Stimulated activated CD8-positive, alpha-beta memory T cell treated with anti-CD3 and anti-CD28 coated beads, Interleukin-2, amount 100 ng/mL, for 1 hour (primary cell): ENCODE measurements at places on chromosomes 2 and 18.

DNA sequence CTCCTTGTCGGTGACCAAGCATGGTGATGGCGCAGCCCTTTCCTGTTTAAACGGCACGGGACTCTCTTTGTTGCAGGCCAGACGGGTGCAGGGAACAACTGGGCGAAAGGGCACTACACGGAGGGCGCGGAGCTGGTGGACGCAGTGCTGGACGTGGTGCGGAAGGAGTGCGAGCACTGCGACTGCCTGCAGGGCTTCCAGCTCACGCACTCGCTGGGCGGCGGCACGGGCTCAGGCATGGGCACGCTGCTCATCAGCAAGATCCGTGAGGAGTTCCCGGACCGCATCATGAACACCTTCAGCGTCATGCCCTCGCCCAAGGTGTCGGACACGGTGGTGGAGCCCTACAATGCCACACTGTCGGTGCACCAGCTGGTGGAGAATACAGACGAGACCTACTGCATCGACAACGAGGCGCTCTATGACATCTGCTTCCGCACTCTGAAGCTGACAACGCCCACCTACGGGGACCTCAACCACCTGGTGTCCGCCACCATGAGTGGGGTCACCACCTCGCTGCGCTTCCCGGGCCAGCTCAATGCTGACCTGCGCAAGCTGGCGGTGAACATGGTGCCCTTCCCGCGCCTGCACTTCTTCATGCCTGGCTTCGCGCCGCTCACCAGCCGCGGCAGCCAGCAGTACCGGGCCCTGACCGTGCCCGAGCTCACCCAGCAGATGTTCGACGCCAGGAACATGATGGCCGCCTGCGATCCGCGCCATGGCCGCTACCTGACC is 17.1 kb downstream of the TUBB6 start:
- DNase-seq, result no peak

GRCh38 chr2:174585657-174586252 is 11.8 kb downstream of the WIPF1 start:
- DNase-seq, result no peak

DNA sequence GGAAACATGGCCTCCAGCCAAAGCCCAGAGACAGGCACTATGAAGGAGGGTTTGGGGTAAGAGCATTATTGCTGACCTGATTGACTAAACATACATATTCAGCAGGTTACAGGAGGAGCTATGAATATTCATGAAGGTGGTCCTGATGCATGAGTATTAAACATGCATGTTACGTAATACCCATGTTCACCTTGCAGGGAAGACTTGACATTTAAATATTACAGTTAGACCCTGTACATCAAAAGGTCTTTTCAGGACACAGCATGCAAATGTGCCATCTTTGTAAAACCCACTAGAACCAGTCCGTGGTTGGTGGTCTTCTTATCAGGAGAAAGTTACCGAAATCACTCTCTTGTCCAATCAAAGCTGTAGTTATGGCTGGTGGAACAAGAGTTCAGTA is 59.9 kb downstream of the XRCC5 start:
- DNase-seq, result no peak

GRCh38 chr2:239429473-239430350 is 28.9 kb upstream of the HDAC4 start:
- DNase-seq, result no peak

DNA sequence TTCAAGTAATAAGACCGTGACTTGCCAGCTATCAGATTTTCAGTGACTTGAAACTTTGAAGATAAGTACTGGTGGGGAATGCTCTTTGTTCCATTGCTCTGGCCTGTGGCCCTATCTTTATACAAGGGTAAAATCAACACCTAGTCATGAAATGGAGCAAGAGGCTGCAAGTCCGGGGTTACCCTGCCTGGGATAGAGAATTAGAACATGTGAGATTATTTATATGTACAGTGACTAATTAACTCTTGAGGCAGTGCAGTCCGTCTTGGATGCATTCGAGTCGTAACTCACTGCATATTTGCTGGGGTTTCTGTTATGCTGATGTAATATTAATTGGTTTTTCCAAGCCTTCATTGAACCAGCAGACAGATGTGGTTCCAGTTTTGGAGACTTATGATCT is 105.8 kb upstream of the LYPD6 start:
- no peak for DNase-seq

- DNase-seq, result no peak
These were observed 82.0 kb upstream of the ITGB6 start for GRCh38 chr2:160282063-160282580.

- DNase-seq, result no peak
These were observed 374.2 kb upstream of the ID2 start for GRCh38 chr2:8307606-8308180.

DNA sequence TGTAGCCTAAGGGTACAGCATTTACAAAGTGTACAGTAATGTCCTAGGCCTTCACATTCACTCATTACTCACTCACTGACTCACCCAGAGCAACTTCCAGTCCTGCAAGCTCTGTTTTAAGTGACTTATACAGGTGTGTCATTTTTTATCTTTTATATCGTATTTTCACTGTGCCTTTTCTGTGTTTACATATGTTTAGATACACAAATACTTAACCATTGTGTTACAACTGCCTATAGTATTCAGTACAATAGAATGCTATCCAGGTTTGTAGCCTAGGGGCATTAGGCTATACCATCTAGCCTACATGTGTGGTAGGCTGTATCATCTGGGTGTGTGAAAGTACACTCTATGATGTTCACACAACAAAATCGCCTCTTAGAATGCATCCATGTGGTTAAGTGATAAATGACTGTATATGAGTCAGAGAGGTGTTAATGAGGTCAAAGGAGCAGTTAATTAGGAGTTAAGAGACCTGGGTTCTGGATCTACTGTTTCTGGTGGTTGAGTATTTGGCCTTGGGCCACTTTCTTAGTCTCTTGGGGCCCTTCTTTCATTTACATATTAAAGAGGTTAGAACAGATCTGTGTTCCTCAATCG is 149.1 kb downstream of the GREB1L start:
- no peak for DNase-seq

DNA sequence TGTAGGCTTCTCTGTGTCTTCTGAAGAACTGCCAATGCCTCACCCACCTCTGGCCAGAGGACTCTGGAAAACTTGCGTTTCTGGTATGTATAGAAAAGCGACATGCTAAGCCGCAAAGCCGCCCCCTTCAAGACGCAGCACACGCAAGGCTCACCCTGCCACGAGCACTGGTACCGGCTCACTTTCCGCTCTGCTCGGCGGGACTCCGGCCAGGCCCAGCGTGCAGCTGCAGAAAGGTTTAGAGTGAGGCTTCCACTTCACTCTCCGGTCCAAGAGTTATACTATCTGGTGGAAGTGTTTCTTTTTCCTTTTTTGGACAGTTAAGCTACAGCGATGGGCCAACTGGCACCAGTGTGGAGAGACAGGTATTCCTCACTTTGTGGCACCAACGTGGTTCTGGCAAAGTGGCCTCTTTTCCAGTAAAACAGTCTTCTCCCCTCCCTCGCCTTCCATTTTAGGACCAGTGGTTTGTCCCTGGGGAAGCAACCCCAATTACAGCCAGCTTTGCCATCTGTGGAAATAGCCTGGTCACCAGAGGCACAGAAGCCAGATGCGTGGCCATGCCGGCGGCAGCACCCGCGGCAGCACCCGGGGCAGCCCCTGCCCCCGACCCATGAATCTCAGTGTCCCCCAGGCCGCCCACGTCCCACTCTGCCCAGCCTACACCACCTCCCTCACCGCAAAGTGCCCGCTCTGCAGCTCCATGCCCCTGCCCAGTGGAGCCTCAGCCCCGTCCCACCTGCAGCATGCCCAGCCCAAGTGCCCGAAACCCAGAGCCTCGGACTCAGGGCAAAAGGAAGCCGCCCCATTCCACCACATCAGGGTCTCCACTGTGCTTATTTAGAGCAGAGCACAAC is 91.6 kb upstream of the CTDP1 start:
- no peak for DNase-seq

DNA sequence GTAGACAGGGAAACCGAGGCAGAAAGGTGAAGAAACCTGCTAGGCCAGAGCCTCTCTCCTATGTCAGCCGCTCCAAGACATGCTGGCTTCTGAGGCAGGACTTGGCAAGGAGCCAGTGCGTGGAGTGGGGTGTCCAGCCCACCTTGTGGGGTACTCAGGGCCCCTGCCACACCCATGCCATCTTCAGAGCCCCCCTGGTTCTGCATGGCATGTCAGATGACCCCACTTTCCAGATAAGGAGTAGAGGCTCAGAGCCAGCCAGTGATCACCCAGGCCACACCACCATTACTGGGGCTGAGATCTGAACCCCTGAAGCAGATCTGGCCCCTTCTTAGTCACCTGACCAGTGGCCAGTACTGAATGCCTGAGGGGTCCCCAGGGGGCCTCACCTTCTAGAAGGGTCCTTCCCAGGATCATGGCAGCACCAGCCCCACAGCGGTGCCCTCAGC is 14.7 kb downstream of the CROCC2 start:
- no peak for DNase-seq

- DNase-seq, result no peak
These were observed 11.9 kb downstream of the SLC14A2 start for GRCh38 chr18:45627204-45627526.

- DNase-seq, result no peak
These were observed 44.1 kb upstream of the ORC2 start for GRCh38 chr2:201007584-201007998.

- DNase-seq, result no peak
These were observed 43.6 kb downstream of the EEF1B2 start for GRCh38 chr2:206203331-206203730.

DNA sequence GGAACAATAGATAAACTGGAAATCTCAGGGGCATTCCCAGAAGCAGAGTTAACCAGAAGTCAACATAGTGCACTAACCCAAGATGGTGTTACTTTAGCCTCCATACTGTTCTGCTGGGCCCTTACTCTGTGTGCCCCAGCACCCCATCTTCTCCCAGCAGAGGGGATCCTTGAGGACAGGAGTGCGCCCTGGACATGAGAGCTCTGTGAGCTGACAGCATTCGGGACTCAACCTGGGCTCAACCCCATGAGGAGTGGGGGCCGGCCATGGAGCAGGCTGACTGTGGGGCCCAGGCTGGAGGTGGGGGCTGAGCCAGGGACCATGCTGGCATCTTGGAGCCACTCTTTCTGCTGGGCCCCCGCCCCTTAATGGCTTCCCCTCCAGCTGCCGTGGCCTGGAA is 156.3 kb upstream of the HS6ST1 start:
- DNase-seq, result no peak

DNA sequence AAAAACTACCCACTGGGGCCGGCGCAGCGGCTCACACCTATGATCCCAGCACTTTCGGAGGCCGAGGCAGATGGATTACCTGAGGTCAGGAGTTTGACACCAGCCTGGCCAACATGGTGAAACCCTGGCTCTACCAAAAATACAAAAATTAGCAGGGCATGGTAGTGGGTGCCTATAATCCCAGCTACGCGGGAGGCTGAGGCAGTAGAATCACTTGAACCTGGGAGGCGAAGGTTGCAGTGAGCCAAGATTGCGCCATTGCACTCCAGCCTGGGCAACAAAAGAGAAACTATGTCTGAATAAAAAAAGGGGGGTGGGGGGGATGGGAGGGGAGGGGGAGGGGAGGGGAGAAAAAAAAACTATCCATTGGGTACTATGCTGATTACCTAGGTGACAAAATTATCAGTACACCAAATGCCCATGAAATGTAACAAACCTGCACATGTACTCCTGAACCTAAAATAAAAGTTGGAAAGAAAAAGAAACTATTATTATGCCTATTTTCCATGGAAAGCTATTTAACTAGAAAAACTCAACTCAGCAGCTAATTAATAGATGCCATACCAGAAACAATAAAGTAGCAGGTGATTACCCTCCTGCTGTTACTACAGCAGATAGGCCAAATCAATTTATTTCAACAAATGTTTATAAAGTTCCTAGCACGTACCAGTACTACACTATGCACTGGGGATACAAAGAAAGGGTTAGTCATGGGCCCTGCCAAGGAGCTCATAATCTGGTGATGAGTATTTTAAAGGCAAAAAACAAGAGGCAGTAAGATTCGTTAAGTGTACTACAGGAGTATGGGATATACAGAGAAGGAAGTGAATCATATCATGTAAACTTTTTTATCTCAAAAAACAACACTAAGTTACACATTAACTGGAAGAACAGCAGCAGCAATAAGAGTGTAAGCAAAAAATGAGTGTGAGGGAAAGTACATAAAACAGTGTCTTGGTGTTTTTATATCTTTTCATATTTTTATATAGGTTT is 112.8 kb upstream of the SLC39A10 start:
- DNase-seq, result no peak

DNA sequence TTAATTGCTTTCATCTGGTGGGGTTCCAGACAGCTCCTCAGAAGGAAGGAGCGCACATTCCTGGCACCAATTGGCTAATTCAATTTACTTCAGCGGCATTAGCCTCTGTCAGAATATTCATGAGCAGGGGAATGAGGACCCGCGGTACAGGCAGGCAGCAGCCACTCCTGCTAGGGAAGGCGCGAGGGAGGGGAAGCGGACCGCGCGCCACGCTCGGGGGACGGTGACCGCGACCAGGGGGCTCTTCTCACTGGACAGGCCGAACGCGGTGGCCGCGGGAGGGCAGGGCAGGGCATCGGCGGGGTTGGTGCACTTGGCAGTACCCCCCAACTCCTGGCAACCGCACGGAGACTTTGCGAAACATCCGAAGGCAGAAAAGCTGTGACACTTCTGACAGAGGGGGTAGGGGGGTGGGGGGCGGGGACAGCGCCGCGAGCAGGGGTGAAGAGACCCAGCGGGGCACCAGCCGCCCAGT is at the start of gene CDH20:
Gene CDH20 (plus strand): TSS at position 160 of the 475 bp plus-strand sequence.
- no peak for DNase-seq

DNA sequence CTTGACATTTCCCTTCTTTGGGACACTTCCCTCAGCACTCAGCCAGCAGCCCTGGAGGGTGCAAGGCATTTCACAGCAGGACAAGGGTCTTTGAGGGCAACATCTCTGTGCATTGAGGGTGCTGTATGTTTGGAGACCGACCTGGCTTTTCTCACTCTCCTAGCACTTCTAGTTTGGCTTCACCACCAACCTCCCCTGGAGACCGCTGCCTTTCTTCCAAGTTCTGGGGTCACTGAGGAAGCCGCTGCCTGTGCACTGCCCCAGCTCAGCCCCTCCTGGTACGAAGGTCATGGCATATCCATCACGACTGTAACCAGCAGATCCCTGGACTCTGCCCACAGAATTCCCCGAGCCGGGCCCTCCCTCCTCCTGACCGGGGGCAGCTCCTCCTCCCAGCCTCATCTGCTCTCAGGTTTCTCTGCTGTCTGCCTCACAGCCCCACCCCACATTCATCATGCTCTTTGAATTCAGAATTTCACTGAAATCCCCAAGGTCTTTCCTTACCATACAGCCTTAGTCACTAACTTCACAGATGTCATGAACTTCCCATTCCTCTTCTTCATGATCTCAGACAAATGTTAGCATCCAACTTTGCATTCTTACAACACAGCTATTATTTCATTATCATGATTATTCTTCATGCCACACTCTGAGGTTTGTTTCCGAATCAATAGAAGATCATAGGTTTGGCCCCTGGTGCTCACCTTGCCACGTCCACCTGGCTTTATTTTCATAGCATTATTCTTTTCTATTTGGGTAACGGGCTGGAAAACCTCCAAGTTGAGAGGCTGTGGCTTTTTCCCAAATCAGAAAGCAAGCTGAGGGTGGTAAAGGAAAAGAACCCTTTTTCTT is 113.0 kb upstream of the COPS8 start:
- no peak for DNase-seq
